ENCODE measurements at places on chromosomes 4 and X. TPM values are rescaled to one million over a fixed set of nuclear protein-coding genes. Genes with fewer than 3 reads are reported as not detected.

Gene SPACA5
- not detected for total RNA-seq

Gene SPACA5B
- total RNA-seq = not detected

Gene NAA11
- not detected for total RNA-seq

Gene OCIAD1
- 130 TPM for total RNA-seq

Gene AKAP14
- total RNA-seq = not detected

Gene TEX11
- total RNA-seq = not detected

Gene USP11
- 60.6 TPM for total RNA-seq

Gene GYG2
- total RNA-seq = 6.0 TPM

Measured in A549 treated with dexamethasone at 1 μM for 4 hours (cell line).